Muscle of leg (tissue), 16 donors: ENCODE measurements at places on chromosomes 13 and 19. TPM values are rescaled to one million over a fixed set of nuclear protein-coding genes. Genes with fewer than 3 reads are reported as not detected.

Gene PRTN3
- polyA plus RNA-seq = 4.0 TPM

Gene HSPB6
- 632 TPM for polyA plus RNA-seq

Gene SYCN
- polyA plus RNA-seq = not detected

Gene PLA2G4C
- 29.4 TPM for polyA plus RNA-seq

Gene PRSS57
- 1.2 TPM for polyA plus RNA-seq

Gene ZNF541
- polyA plus RNA-seq = 0.09 TPM

Gene FFAR3
- 0.16 TPM for polyA plus RNA-seq

Gene ZNF486
- 7.5 TPM for polyA plus RNA-seq

GRCh38 chr13:20206065-20206697 lies 13.4 kb upstream of the GJB2 start:
- DNase-seq = no peak

DNA sequence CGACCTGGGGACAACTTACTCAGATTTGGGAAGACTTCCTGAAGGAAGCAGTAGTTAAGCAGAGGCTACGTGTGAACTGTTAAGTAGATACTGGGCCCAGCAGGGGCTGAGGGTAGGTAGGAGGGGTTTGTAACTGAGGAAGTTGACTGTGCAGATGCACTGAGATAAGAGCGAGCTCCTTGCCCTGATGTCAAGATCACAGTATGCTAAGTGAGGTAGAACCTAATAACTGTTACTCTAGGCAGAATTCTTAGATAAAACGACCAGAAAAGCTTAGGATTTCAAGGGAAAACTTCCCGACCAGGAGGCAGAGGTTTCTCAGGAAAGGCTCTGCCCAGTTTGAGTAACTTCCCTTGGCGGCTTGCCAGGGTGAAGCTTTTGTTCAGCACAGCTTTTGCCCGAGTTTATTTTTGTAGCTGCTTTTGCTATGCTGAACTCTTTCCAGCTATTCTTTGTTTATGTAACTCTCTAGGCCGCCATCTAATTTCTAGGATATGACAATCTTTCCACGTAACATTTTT lies 632.1 kb downstream of the DIAPH3 start:
- DNase-seq = peak; percentile 87

DNA sequence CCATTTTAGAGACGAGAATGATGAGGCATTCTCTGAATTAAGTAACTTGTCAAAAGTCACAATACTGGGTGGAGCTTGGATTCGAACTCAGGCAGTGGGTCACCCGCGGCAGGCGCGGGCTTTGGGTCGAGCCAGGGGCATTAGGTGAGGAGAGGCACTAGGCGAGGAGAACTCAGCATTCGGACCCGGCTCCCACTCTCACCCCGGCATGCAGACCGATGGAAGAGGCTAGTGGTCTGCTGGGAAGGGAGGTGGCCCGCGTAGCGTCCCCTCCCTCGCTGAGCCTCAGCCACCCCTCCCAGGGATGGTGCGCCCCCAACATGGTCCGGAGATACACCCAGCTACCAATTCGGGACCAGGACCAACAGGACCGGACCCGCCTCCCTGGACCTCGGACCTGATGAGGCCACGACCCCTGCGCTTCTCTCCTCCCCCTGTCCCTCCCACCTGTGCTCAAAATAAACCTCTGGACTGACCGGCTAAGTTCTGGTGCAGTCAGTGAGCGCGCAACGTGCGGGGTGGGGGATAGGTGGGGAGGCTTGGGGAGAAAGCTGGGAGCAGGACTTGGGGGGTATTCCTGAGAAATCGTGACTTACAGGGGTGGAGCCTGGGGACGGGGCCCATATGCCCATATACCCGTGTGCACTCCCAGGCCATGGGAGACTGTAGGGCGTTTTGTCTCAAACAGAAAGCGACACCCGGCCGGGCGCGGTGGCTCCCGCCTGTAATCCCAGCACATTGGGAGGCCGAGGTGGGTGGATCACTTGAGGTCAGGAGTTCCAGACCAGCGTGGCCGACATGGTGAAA lies 1.3 kb upstream of the SNAPC2 start:
- no peak for DNase-seq

- DNase-seq = peak; percentile 96
These were observed 50.0 kb downstream of the PIN1 start for GRCh38 chr19:9885077-9885552.

DNA sequence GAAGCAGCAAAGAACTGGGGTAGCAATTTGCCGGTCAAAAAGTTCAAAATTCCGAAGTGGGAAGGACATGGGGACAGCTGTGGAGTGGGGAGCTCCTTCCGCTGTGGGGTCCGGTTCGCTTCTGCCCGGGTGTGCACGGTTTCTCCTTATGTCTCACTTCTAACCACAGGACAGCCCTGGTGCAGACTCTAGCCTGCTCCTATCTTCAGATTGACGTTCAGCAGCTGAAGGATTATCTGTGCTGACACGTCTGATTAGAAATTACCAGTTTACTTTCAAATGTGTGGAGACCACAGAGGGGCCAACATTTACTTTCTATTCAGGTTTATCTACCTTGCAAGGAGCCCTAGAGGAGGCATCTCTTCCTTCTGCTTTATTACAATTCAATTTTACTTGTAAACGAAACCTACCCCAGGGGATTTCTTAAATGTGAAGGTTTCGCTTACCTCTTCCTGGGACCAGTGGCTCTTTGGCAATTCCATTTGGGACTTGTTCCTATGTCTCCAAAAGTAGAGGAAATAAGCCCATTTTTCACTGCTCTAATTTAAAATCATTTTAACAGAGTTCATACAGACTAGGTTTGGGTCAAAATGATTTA lies 27.3 kb downstream of the LHFPL6 start:
- DNase-seq = peak; percentile 36

DNA sequence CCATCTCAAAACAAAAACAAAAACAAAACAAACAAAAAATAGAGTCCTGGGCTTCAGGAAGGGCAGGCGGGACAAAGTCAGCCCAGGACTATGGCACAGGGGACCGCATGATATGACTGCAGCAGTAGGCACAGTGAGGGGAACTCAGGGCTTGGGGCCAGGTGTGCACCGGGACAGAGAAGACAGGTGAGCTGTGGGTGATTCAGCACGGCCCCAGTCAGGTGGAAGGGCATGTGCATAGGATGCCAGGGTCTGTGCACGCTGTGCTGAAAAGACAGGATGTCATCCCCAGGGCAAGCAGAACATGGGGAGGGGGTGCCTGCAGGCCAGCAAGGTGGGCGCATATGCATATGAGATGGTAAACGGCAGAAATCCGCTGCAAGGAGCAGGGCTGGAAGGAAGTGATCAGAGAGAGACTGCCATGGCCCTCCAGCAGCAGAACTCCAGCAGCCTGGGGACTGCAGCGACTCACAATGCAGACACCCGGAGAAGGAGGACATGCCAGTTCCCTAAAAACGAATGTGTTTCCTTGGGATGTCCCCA lies 15.0 kb downstream of the EPS15L1 start:
- no peak for DNase-seq

GRCh38 chr13:36674337-36675212 lies 755 bp downstream of the SERTM1 start:
- no peak for DNase-seq

DNA sequence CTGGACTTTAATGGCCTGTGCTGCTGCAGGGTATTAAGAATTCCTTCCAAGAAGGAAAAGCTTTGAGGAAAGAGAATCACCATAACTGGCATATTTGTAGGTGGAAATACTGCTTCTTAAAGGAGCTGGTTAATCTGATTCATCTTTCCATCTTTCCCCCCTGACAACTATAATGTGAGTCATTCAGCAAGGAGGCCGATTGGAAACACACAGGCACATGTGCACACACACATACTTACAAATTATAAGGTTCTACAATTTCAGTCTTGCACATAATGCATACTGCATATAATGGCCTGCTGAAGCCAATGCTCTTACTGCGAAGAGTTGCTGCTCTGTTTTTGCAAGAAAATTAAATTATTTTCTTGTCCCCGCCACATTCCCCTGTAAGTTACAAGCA lies 78.8 kb upstream of the TPP2 start:
- peak; percentile 5 for DNase-seq

GRCh38 chr19:50705422-50706019 lies 14.1 kb downstream of the SHANK1 start:
- DNase-seq = no peak

DNA sequence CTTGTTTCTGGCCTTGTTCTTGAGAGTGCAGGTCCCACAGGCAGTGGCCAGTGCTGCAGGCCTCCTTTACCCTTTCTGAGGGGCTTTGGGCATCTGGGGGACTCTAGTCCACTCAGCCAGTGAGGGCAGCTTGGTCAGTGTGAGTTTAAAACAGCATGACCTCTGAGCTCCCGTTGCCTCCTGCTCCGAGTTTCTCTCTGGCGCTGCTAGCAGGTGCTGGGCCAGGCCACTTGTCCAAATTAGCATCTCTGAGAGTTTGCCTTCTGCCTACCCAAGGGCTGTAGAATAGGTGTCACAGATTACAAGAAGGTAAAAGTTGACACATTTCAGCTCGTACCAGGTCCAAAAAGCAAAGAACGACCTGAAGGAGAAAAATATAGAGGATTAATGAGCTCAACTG lies 105.9 kb downstream of the SIPA1L3 start:
- DNase-seq = no peak

DNA sequence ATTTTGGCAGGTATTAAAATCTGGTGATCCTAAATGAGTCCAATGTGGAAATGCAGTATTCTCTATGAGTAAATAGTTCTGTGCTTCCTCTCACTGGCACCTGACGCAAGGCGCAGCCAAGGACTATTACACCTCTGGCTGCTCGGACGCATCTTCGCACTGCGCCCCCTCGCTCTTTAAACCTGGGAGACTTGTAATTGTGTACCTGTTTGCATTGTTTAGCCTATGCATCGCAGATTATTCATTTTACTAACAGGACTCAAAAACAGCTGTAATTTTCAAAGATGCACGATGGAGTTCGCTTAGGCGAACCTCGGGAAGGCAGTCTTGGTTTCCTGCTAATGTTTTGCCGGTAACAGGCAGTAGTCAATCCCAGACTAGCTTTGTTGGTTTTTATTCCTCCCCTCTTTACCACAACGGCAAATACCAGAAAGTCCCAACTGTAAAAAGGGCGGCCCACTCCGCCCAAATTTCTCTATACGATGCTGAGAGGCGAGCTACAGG lies 113.2 kb downstream of the KCNRG start:
- DNase-seq = no peak

DNA sequence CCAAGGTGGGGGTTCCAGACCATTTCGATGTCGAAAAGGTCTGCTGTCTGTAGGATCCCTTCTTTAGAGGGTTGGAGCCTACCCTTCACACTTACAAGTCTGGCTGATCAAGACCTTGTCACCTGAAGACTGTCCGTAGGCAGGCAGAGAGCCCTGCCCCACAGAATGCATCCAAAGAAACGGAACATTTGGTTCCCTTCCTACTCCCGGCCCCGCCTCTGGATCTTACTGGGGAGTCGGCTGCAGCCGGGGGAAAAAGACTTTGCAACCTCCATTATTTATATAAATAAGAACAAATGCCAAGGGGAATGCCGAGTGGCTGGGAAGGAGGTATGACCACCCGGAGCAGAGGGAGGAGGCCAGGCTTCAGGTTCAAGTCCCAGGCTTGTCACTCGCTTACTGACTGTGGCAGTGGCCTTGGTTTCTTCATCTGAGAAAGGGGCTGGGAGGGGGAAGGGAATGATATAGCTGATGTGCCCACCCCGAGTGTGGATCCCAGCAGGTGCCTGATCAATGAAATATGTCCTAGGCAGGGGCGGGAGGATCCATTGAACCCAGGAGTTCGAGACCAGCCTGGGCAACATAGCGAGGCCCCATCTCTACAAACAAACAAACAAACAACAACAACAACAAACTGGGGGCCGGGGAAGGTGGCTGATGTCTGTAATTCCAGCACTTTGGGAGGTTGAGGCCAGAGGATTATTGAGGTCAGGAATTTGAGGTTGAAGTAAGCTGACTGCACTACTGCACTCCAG lies 48.7 kb downstream of the RFX2 start:
- no peak for DNase-seq

DNA sequence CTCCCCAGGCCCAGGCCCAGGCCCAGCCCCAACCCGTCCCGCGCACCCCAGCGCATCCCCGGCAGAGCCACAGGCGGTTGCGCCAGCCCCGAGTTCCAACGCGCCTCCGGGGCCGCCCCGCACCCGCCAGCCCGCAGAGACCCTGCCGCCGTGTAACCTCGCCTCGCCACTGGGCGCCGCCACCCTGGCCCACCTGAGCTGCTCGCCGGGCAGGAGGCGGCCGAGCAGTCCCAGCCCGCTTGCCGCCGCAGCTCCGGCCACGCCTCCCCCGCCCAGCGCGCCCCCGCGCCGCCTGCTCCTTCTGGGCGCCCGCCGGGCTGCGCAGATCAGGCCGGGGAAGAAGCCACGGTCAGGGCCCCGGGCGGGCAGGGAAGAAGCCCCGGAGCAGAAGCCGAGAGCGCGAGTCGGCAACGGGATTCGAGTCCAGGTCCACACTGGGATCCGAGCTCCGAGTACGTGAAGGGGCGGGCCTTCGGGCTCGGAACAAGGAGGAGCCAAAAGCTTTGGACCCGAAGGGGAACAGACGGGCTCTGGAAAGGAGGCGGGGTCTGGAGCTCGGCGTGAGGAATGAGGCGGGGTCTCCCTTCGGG lies at the start of gene MBOAT7:
TSS of gene MBOAT7 (minus strand) at position 436 of the 590 bp plus-strand sequence. CDS start 1,072 bp downstream, outside the sequence.
- DNase-seq = no peak

GRCh38 chr19:45767410-45767880 lies 1.6 kb downstream of the SIX5 start:
- DNase-seq = peak; percentile 93

- no peak for DNase-seq
These were observed 16.0 kb downstream of the GNA15 start for GRCh38 chr19:3151563-3152418.

- peak; percentile 97 for DNase-seq
These were observed 44.0 kb downstream of the ZNF823 start for GRCh38 chr19:11694533-11695439.

DNA sequence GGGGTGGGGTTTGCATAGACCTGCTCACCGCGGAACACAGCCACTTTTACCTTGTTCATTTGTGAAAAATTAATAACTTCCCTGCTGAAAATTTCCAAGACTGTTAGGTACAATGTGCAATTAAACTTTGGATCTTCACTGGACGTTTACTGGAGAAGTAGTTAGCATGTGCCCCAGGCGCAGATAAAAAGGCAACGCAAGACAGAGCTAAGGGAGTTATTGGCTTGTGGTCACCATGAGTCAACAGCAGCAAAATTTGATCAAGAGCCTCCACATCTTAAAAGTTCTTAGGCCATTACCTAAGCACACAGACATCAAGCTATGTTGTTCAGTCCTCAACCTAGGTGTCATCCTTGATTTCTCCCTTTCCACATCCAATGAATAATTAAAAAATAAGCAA lies 257.0 kb downstream of the LHFPL6 start:
- no peak for DNase-seq

DNA sequence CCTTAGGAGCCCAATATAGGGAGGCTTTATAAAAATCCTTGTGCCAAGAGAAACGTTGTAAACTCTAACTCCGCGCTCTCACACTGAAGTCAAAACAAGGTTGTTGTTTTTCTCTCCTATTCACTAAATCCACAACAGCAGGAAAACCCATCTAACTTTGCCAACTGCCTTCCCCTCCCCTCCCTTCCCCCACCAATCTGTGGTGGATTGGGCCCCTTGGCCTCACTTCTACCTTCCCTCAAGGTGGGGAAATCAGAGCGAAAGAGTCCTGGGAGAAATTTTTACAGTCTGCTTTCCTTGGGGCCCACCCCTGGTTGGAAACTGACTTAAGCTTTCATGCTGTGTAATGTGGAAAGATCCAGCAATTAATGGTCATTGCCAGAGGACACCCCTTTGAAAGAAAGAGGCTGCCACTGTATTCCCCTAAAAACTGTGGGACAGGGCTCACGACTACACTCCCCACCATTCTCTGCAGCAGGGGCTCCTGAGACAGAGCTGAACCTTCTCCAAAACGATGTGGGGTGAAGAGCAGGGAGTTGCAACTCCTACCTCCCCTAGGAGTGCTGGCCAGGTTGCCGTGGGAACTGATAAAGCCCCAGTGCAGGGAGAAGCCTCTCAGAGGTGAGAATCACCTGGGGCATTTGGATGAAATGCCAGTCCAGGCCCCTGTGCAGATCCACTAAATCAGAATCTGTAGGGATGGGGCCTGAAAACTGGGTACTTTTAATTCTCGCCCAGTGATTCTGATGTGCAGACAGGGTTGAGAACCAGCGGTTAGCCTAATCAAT lies 1.1 kb downstream of the DHRS12 start:
- DNase-seq = peak; percentile 48
